ENCODE measurements at places on chromosomes 2 and 18.

DNA sequence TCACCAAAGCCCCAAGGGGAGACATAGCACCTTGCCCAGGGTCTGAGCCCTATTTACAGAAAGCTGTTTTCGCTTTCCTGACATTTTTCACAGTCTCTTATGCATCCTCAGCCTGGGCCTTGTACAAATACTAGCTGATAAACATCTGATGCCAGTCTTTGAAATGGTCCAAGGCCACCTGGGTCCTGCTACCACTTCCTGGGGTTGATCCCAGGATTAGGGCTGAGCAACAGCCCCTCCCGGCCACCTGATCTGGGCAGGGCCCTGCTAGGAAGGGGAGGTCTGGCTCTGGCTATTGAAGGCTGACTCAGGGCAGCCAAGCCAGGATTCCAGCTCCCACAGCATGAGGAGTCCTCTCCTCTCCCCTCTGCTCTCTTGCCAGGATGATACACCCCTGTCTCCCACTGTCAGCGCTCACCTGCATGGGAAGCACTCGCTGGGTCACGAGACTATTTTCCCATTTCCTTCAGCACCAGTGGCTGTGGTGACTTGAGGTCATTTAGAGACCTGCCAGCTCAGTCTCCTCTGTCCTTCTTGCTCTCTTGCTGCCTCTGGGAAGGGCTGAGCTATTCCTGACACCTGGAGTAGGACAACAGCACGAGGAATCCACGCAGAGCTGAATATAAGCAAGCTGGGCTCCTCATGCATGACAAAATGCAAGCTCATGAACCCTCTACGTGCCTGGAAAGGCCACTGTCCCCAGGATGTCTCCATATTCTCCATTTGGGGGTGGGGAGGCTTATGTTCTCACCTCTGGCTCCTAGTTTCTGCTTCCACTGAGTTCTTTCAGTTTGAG lies 53.0 kb upstream of the LGALSL start:
- no peak for DNase-seq

DNA sequence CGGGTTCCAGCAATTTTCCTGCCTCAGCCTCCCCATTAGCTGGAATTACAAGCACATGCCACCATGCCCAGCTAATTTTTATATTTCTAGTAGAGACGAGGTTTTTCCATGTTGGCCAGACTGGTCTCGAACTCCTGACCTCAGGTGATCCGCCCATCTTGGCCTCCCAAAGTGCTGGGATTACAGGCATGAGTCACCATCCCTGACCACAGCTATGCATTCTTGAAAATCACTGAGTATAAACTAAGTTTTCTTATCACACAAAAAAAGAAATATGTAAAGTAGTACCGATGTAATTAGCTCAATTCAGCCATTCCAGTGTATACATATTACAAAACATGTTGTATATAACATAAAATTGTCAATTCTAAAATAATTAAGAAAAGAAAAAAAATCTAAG lies 232.7 kb downstream of the MBD2 start:
- DNase-seq = no peak

- no peak for DNase-seq
Observed at GRCh38 chr2:157432475-157433106, 11.3 kb downstream of the CYTIP start.

- no peak for DNase-seq
Observed at GRCh38 chr2:101361121-101361520, 26.2 kb downstream of the CREG2 start.

DNA sequence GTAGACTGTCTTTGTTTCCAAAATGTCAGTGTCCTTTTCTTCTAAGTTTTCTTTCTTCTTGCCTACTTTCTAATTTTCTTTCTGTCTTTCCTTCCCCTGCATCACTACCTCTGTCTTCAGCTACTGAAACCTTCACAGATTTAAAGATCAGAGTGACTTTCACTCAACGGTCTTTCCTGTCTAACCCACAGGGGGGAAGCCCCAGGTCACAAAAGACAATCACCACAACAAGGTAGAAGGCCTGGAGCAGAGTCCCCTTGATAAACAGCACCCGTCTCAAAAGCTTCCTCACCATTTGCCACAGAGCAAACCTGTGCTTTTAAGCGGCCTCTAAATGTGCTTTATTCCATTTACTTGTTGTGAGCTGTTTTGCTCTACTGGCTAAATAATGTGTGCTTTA lies 665.4 kb downstream of the BCL11A start:
- DNase-seq = peak; percentile 29

GRCh38 chr2:229870903-229871656 lies 50.7 kb downstream of the TRIP12 start:
- no peak for DNase-seq

DNA sequence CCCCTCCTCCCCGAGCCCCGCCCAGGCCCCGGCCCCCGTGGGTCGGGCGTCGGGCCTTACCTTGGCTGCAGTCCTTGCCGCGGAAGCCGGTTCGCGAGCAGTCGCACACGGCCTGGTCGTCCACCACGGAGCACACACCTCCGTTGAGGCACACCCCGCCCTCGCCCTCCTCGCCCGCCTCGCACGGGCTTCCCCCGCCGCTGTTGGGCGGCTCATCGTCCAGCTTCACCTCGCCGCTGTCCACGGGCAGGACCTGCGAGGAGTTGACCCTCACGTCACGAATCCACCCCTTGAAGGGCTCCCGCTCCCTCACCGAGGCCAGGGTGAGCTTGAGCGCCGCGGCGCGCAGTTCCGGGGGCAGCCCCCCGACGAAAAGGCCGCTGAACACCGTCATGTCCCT lies 4.5 kb downstream of the NRXN1 start:
- DNase-seq = no peak

GRCh38 chr2:174376967-174377366 lies 18.6 kb upstream of the SCRN3 start:
- DNase-seq = no peak

- DNase-seq = no peak
Observed at GRCh38 chr2:201343559-201343958, 13.6 kb downstream of the FLACC1 start.

DNA sequence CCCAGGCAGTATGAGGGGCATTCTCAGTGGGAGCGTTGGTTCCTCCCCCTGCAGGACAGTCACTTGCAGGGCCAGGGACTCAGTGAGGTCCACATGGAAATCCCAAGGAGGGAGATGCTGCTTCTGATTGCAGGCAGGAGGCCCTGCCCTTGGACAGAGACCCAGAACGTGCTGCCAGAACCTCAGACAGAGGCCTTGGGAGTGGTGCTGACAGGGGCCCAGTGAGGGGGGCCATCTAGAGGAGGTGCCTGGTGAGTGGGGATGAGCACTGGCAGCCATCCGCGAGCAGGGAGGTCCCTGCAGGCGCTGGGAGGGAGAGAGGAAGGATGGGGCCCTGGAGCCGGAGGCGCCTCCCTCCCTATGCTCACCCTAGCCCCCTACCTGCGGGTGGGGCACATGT lies 133.1 kb downstream of the DYSF start:
- DNase-seq = no peak

DNA sequence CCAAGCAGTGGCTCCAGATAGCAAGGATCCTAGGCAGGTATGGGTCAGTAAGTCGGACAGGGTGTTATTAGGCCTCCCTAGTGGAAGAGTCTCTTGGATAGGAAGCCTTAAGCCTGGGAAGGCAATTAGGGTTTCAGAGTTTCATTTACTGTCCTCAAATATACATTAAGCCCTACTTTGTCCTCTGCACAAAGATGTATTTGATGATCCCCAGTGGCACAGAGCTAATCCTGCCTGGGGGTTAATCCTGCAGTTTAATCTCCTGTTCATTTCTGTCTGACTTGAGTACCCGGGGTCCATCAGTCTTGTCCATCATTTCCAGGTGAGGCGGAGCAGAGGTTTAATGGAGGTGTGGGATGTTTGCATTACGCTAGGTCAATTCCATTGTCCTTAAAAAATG lies 62.0 kb downstream of the MTCL1 start:
- no peak for DNase-seq

DNA sequence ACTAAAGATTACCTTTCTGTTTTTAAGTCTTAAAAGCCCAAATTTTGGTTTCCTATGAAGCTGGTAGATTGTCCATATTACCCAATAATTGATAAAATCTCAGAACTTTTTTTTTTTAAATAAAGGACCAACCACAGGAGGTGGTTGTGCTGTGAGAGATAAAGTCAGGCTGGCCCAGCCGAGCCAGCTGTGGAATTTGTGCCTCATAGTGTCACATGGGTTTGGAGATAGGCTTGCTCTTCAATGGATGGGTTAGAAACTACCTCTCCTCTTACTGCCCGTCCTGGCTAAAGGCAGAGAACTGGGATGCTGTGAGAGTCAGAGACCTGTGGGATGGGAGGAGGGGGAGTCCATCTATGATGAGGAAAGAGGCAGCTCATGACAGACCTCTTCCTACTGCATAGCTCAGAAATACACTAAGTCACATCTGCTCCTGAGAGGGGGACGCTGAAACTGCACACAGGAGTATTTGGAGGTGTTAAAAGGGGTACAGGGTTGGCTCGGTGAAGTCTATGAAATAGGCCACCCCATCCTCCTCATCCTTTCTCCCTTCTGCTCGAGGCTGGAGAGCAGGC lies 99.7 kb upstream of the MGAT4A start:
- DNase-seq = no peak

GRCh38 chr18:2096551-2096950 lies 474.8 kb downstream of the METTL4 start:
- DNase-seq = no peak

- DNase-seq = no peak
Observed at GRCh38 chr18:75830828-75831227, 403.3 kb upstream of the SMIM21 start.

DNA sequence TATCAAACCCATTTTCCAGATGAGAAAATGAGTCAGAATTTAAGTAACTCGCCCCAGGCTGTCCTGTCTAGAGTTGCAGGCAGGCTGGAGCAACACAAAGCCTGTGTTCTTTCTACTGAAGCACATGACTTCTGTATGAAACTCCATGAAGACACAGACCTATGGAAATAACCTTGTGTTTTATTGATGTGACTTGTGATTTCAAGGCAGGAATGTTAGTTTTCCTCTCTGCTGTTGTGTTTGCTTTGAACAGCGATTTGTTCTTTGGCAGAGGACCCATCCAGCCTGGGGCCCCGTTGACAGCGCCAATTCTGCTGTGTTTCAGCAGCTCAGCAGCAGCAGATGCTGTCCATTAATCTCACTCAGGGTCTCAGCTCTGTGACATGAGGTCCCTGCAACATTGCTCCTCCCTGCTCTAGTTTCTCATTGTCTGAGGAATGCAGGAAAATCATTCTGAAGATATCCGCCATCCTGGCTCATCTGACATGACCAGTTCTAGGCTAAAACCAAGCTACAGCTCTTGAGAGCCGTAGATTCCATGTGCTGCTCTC lies 344.3 kb upstream of the RAB12 start:
- no peak for DNase-seq

- DNase-seq = no peak
Observed at GRCh38 chr2:205188239-205189138, 493.8 kb upstream of the NRP2 start.

- no peak for DNase-seq
Observed at GRCh38 chr2:219453671-219454590, 19.3 kb downstream of the SPEG start.

DNA sequence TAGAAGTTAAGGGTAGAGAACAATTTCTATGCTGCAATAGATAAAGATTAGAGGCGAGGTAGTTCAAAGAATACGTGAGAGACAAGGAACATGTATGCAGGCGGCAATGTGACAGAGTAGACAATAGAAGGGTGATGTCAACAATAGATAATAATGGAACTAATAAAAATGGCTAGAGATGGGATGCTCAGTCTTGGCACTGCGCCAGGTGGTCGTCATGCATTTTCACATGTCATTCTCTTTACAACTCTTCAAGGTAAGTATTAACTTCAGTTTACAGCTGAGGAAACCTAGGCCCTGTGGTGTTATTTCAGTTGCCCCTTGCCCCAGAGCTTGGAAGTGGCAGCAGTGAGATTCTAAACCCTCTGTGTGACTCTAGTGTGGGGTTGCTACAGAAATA lies 890.7 kb upstream of the CELF4 start:
- DNase-seq = no peak

DNA sequence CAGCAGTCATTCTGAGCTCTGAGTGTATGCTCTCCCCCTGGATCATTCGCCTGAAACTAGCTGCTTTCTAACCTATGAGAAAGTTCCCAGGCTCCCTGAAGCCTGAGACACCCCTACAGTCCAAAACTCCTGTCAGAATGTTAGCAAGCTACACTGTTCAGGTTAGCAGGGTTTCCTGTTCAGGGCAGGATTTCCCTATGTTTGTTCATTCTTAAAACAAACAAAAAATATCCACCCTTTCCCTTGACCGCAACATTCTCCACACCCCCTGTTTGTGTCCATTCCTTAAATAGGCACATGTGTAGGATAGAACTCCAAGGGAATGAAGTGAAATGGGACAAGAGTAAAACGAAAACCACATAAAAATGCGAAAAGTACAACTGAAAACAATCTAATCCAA lies 83.1 kb downstream of the KLF7 start:
- no peak for DNase-seq

DNA sequence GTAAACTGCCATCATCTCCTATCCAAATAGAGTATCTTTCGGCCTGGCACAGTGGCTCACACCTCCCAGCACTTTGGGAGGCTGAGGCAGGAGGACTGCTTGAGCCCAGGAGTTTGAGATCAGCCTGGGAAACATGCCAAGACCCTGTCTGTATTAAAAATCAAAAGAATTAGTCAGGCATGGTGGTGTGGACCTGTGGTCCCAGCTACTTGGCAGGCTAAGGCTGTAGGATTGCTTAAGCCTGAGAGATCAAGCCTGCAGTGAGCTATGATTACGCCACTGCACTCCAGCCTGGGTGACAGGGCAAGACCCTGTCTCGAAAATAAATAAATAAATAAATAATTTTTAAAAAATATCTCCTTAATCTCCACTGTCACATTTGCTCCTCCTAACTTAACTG lies 14.7 kb upstream of the ARPC2 start:
- DNase-seq = no peak

DNA sequence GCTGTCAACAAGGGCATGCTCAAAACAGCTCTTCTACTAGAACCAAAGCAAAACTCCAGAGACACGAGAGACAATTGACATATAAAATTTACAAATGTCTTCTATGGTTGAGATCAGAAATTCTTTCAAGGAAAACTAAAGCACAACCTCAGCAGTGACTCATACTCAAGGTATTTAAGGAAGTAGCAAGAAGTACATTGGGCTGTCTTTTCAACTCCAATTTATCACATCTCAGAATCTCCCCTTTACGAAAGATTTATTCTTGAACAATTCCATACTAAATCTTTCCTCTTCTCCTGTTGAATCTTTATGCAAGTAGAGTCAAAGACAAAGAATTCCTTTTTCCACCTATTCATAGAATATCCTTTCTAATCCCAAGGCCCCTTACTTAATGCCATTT lies 324.0 kb downstream of the IRS1 start:
- DNase-seq = no peak

- DNase-seq = no peak
Observed at GRCh38 chr2:195468771-195469170, 188.3 kb upstream of the SLC39A10 start.

GRCh38 chr18:44098551-44099098 lies 582.1 kb upstream of the SETBP1 start:
- DNase-seq = no peak

DNA sequence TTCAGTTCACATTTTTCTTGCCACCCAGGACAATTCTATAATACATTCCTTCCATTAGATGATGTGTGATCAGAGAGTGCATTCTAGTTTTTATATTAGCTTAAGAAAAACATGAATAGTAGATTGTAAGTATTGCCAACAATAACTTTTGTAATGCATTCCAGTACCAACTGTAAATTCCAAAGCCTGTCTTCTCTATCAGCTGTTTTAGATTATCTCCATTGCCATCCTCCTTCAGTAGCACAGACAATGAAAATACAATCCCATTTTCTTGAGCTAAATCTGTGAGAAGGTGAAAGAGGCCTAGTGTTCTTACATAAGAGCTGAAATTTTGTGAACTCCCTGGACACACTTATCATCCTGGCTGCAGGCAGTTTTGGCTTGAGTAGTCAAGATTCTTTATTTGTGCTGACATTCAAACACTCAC lies 103.9 kb downstream of the CCBE1 start:
- no peak for DNase-seq

- DNase-seq = no peak
Observed at GRCh38 chr18:29652797-29653196, 1389.7 kb downstream of the DSC3 start.

Measured in activated CD8-positive, alpha-beta memory T cell treated with anti-CD3 and anti-CD28 coated beads, Interleukin-2, amount 50 U/mL, for 4 hours (primary cell).